ENCODE measurements at places on chromosomes 7 and 10. TPM values are rescaled to one million over a fixed set of nuclear protein-coding genes. Genes with fewer than 3 reads are reported as not detected.

Gene TLX1
- not detected for total RNA-seq

Gene CCDC172
- total RNA-seq, result not detected

Gene NUTM2A
- total RNA-seq, result 1.5 TPM

Gene AKR1C8
- not detected for total RNA-seq

Gene FBXL13
- total RNA-seq, result 0.30 TPM

Gene RASA4B
- 0.59 TPM for total RNA-seq

Gene GNGT1
- total RNA-seq, result not detected

Gene CH25H
- 0.30 TPM for total RNA-seq

Gene TMEM270
- total RNA-seq, result not detected

Gene OR2A7
- total RNA-seq, result 0.84 TPM

Gene SORCS1
- total RNA-seq, result under 0.01 TPM

Gene CRHR2
- total RNA-seq, result not detected

Gene SFTPA2
- total RNA-seq, result not detected

Gene FLNC
- total RNA-seq, result 208 TPM

Gene KAZALD1
- total RNA-seq, result 11.8 TPM

Gene MYH16
- under 0.01 TPM for total RNA-seq

Gene FZD8
- 0.84 TPM for total RNA-seq

Gene CALHM3
- not detected for total RNA-seq

Gene NODAL
- total RNA-seq, result not detected

Gene C10orf62
- total RNA-seq, result not detected

Gene MCM10
- 14.6 TPM for total RNA-seq

Gene ADAM12
- total RNA-seq, result 2.9 TPM

Gene PRKAR2B
- 2.5 TPM for total RNA-seq

Gene MYL7
- total RNA-seq, result not detected

Gene LDB3
- total RNA-seq, result 0.15 TPM

Gene RET
- total RNA-seq, result 0.17 TPM

Gene ASB10
- total RNA-seq, result not detected

All from bronchus fibroblast of lung (primary cell).